ENCODE measurements at places on chromosomes 2 and 18.

GRCh38 chr2:67159929-67160328 lies 237.2 kb upstream of the ETAA1 start:
- DNase-seq = no peak

- DNase-seq = no peak
Measured at GRCh38 chr2:15733867-15734673, 142.4 kb downstream of the DDX1 start.

DNA sequence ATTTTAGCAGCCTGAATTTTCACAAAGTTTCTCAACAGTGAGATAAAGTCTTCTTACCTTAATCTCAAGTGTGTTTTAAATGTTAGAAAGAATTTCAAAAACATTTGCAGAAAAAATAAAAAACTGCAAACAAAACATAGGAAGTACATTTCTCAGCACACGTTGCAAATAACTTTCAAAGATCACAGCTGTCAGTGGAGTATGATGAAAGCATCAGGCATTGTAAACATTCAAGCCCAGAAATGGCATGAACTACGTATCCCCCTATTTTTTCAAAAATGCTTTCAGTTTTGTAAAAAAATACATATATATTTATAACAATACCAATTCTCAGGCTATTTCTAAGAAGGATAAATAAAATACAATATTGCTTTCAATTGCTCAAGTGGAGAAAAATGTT lies 320.6 kb upstream of the TFPI start:
- DNase-seq = no peak

DNA sequence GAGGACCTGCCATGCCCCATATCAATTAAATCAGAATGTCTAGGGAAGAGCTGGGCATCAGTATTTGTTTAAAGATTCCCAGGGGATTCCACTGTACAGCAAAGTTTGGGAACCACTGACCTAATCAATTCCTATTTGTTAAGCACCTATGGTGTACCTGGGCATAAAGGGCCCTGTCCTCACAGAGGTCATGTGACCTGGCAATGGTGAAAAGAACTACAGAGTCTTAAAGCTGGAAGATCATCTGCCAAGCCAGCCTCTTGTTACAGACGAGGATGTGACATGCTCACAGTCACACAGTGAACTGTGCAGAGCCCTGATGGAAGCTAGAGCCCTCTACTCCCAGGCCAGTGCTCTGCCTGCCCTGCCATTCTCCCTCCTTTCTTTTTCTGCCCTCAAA lies 23.3 kb downstream of the SLC14A2 start:
- no peak for DNase-seq

DNA sequence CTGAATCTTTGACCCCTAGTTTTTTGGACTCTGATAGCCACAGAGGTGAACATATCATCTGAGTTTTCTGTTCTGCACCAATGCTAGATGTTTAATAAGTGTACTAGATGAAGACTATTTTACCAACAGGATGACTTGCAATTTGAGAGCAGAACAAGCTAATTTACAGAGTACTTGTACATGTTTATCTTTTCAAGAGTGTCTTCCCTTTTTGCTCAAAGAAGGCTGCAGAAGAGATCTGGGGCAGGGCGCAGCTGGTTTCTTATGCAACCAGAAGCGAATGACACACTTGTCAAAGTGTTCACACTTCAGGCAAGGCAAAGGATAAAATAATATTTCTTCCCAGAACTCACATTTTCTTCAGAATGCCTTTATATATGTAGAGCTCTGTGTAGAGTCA lies 86.0 kb downstream of the VWA3B start:
- DNase-seq = no peak

DNA sequence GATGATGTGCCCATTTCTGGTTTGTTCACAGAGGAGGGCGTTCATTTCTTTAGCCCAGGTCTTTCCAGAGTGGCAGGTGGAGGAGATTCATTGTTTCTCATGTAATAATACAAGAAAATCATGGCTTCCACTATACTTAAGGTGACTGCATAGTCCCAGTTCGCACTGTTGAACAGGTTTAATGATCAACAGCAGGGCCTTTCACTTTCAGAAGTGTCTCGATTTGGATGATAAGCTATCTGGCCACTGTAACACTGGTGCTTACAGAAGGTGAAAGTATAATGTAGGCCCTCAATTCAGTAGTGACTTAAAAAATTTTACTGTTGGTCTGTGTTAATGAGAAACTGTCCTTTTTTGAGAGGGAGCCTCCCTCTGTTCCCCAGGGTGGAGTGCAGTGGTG lies 1.4 kb downstream of the RMC1 start:
- DNase-seq = no peak

GRCh38 chr18:50199346-50199855 lies 4.5 kb upstream of the MYO5B start:
- no peak for DNase-seq

DNA sequence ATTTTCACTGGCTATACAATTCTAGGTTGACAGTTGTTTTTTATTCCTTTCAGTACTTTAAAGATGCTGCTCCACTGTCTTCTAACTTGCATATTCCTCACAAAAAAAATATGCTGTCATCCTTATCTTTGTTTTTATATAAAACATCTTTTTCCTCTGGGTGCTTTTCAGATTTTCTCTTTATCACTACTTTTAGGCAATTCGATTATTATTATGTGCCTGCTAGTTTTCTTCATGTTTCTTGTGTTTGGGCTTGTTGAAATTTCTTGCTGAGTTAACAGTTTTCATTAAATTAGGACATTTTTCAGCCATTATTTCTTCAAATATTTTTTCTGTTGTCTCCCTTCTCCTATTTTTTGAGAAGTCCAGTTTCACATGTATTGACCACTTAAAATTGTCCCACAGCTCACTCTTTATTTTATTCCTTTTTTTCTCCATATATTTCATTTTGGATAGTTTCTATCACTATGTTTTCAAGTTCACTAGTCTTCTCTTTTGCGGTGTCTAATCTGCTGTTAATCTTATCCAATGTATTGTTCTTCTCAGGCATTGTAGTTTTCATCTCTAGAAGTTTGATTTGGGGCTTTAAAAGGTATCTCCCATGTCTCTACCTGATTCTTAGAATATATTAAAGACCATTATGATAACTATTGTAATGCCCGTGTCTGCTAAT lies 205.1 kb upstream of the SIX3 start:
- no peak for DNase-seq

GRCh38 chr2:236180831-236181453 lies 12.8 kb upstream of the GBX2 start:
- no peak for DNase-seq

- no peak for DNase-seq
Measured at GRCh38 chr2:1609040-1609439, 135.3 kb downstream of the PXDN start.

DNA sequence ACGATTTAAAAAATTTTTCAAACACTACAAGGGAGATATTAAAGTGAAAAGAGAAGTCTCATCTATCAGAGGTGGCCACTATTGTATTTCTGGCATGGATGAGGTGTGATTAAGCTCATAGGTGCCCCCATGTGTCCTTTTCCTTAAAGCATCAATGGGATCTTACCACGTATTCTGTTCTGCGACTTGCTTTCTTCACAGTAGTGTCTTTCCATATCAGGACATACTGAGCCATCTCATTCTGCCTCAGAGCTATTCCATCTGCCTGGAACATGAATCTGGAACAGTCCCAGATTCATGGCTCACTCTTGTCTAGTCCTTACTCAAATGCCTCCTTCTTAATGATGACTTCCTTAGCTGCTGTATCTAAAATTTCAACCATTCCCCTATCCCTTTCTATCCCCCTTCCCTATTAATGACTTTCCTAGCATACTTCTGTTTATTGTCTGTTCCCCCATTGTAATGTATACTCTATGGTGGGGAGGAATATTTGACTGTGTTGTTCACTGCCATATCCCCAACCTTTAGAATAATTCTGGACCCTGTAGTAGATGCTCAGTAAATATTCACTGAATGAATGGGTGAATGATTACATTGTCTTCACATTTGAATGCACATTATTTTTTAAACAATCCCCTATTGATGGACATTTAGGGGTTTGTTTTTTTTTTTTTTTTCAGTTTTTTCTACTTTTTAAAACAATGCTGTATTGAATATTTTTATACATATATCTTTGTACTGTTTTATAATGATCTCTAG lies 11.1 kb downstream of the STAMBP start:
- no peak for DNase-seq

DNA sequence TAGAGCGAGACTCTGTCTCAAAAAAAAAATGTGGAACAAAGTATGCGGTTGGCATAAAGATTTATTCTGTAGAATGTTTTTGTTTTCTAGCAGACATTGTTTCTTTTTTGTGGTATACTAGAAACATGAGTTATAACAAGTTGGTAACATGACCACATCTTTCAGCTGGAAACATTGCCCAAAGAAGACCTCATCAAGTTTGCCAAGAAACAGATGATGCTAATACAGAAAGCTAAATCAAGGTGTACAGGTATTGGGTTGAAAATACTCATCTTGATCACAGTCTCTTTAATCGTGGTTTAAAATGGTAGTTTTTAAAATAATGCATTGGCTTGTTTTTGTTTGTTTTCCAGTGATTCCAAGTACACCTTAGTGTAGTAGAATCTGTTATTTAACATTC lies 1.9 kb downstream of the GCC2 start:
- DNase-seq = no peak

DNA sequence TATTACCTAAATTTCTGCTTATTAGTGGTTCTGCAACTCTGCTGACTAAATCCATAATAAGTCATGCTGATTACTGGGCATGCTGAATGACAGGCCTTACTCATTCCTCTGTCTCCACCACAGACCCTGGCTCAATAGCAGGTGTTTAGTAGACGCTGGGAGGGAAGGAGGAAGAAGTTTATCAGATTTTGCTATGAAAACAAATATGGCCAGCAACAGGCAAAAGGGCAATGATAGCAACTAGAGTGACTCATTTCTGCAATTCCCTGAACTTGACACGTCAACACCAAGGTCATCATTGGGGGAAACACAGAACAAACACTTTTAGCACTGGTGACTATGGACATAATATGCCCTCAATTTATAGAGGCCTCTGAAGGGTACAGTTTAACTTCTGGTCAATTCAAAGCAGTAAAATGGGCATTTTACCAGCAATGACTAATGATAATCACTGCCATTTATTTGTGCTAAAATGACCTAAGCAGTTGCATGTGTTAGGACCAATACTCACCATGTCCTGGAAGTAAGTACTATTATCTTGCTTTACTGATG lies 35.2 kb downstream of the TMEM163 start:
- no peak for DNase-seq

GRCh38 chr18:59929621-59930295 lies 30.0 kb downstream of the PMAIP1 start:
- no peak for DNase-seq

- no peak for DNase-seq
Measured at GRCh38 chr18:25186871-25187270, 165.1 kb downstream of the ZNF521 start.

- no peak for DNase-seq
Measured at GRCh38 chr2:161725297-161725696, 101.1 kb downstream of the SLC4A10 start.

DNA sequence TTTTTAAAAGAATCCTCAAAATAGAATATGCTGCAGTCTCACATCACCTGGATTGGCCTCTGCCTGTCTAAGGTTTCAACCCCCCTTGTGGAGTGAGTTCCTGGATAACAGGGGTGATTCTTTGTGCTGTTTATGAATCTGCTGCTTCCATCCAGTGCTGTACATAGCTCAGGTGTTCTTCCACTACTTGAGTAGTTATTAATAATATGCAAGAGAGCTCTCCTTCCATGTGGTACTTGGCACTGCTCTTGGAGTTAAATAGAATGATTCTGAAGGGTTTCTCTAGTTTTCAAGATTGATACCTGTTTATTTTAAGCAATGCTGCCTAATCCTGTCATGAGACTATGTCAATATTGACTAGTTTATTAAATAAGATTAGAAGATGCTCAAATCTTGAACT lies 273.6 kb downstream of the RDH14 start:
- DNase-seq = no peak

Data from stimulated activated CD4-positive, alpha-beta T cell treated with anti-CD3 and anti-CD28 coated beads, TNF-alpha, amount 100 ng/mL, for 1 hour (primary cell).